ENCODE measurements at places on chromosomes 1 and 21. TPM values are rescaled to one million over a fixed set of nuclear protein-coding genes. Genes with fewer than 3 reads are reported as not detected.

DNA sequence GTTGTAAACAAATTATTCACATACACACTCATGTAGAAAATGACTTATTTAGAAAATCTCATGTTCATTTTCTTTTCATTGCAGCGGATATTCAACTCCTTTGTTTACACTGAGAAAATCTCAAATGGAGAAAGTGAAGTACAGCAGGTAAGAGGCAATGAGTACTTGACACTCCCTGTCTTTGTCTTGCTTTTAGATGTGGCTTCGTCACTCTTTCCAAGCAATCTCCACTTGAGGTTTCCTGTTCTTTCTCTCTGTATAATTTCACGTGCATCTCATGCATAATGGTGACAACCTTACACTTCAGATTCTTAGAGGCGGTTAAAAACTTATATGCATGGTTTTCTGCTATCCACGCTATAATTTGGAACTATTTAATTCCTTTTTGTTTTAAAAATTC, 80.6 kb downstream of the CACHD1 start:
- no peaks in the 10 kb centered on the region for H3K27me3 ChIP-seq
- no peak overlapping the region for H3K4me3 ChIP-seq
- H3K27ac ChIP-seq, result no peak overlapping the region
- H3K4me1 ChIP-seq, result no peaks in the 10 kb centered on the region
- DNase-seq, result no peak
- no peaks in the 10 kb centered on the region for H3K36me3 ChIP-seq

Gene PIGV
- 13.2 TPM for total RNA-seq

DNA sequence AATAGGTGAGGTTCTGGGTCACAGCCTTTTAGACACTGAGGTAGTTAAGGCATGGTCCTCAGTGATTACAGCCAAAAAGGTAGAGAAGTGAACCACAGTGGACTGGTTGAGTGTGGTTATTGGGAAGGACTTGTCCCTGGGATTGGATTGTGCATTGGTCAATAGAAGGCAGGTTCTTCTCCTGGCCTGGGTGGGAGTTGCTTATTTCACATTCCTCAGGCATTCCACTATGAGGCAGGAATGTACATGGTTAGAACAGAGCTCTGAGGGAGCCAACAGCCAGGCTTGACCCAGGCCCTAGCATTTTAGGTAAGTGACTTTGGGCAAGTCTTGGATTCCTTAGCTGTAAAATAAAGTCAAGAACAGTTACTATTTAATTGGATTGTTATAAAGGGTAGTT, 97.9 kb upstream of the MARK1 start:
- H3K4me1 ChIP-seq, result peaks cover 4% of the 10 kb centered on the region
- H3K27me3 ChIP-seq, result no peaks in the 10 kb centered on the region
- no peaks in the 10 kb centered on the region for H3K36me3 ChIP-seq
- H3K27ac ChIP-seq, result no peak overlapping the region

GRCh38 chr1:40339420-40340323, 22.6 kb upstream of the COL9A2 start:
- no peak for DNase-seq
- H3K27me3 ChIP-seq, result no peaks in the 10 kb centered on the region
- no peaks in the 10 kb centered on the region for H3K36me3 ChIP-seq
- no peak overlapping the region for H3K27ac ChIP-seq
- no peak overlapping the region for H3K4me3 ChIP-seq
- no peaks in the 10 kb centered on the region for H3K4me1 ChIP-seq

DNA sequence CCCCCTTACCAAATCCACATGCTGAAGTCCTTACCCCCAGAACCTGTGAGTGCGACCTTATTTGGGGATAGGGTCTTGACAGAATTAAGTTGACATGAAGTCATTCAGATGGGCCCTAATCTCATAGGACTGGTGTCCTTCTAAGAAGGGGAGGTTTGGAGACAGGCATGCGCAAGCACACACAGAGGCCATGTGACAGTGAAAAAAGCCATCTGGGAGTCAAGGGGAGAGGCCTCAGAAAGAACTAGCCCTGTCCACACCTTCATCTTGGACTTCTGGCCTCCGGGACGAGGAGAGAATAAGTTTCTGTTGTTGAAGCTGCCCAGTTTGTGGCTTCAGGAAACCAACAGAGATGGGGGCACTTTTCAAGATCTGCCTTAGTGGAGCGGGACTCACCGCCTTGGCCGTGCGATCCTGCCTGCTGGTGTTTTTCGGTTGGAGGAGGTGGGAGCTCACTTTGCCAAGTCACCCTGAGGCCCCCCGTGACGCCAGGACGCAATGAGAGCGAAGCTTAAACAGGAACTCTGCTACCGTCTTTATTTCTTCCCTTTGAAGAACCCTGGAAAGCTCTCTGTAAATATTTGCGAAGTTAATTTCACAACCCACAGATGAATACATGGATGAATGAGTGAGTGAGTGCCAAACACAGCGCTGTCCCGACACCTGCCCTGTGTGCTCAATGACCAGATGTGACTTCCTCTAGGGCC, 42.5 kb upstream of the C1orf174 start:
- no peak for DNase-seq
- no peaks in the 10 kb centered on the region for H3K27me3 ChIP-seq
- H3K4me3 ChIP-seq, result no peak overlapping the region
- H3K27ac ChIP-seq, result no peak overlapping the region
- no peaks in the 10 kb centered on the region for H3K4me1 ChIP-seq

GRCh38 chr1:69551476-69552324, 16.0 kb upstream of the LRRC7 start:
- no peak overlapping the region for H3K4me3 ChIP-seq
- H3K36me3 ChIP-seq, result no peaks in the 10 kb centered on the region
- peaks cover 11% of the 10 kb centered on the region for H3K27me3 ChIP-seq
- DNase-seq, result no peak
- H3K4me1 ChIP-seq, result no peaks in the 10 kb centered on the region
- H3K27ac ChIP-seq, result no peak overlapping the region

Gene HSPA6
- total RNA-seq, result not detected

Gene KCNE1
- total RNA-seq, result not detected

Gene PEX11B
- total RNA-seq, result 20.9 TPM

GRCh38 chr1:10898921-10899320, 102.5 kb upstream of the CASZ1 start:
- no peak overlapping the region for H3K27ac ChIP-seq
- peaks cover 22% of the 10 kb centered on the region for H3K4me1 ChIP-seq
- no peaks in the 10 kb centered on the region for H3K27me3 ChIP-seq
- no peak for DNase-seq
- H3K36me3 ChIP-seq, result no peaks in the 10 kb centered on the region

- no peaks in the 10 kb centered on the region for H3K4me1 ChIP-seq
- no peak overlapping the region for H3K4me3 ChIP-seq
- H3K27me3 ChIP-seq, result no peaks in the 10 kb centered on the region
- H3K36me3 ChIP-seq, result no peaks in the 10 kb centered on the region
- no peak for DNase-seq
These were observed 49.9 kb upstream of the ITPKB start for GRCh38 chr1:226788965-226789364.

Measured in HCT116 (cell line).